ENCODE measurements at places on chromosomes 2 and 18.

DNA sequence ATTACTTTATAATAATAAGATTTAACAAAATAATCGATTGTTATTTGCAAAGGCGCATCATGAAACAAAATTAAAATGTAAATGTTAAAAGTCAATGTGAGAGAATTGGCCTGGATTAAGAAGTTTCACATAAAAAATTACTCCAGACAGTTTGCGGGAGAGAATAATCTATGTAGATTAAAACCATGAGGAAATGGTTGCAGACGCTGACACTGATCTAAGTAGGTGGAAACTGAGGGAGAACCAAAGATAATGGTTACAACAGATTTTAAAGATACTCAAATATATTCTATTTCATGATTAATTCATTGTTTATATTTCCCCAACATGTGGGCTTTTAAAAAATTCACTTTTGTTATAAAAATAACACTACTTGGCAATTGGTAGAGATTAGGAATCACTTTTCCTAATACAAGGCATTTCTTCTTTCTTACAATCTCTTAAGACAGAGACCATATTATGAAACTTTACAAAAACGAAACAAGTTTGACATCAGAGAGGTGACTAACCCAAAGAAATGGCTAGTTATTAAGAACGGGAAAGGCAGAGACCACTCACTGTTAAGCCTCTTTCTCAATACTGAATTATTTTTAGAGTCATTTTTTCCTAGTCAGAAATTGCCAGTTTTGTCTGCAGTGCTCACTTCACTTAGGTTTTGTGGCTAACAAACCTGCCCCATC is 1.6 kb downstream of the KANSL1L start:
- DNase-seq: no peak

- no peak for DNase-seq
These were observed 305.8 kb downstream of the TSN start for GRCh38 chr2:122061206-122061605.

- DNase-seq: no peak
These were observed 71.2 kb upstream of the STAM2 start for GRCh38 chr2:152246686-152247336.

DNA sequence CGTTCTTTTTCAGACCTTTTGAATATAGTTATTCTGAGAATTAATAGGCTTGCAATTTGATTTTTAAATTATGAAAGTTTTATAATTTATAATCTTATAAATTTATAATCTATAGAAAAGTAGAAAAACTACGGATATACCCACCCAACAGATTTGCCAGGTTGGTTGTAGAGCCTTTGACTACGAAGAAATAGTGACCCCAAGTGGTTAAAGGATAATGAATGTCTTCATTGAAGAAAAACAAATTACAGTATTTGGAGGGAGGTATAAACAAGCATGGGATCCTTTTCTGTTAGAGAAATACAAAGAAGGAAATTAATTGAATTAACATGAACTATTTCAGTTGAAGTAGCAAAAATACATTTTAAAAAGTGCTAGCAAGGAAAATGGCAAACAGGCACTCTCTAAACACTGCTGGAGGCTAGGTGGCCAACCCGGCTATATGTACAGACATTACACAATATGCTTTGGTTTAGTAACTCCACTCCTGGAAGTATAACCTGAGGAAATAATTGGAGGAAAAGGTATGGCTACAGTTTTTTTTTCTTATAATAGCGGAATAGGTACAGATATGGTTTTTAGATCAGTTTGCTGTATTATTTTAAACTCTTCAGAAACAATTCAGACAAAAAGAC is 110.9 kb downstream of the MIB1 start:
- no peak for DNase-seq

DNA sequence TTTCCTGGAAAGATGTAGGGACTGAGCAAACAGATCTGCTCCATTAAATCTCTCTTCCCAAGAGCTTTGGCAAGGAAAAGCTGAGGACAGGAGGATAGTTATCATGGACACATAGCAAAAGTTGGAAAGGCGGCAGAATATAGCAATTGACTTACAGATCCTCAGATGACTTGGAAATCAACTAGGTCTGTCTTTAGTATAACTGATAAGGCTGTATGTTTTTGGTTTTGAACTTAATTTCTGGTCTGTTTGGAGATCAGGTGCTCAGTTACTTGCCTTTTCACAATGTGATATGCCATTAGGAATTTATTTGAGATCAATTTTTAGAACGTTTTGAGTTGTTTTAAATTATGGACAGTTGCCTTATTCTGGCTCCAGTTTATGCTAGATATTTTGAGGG is 8.0 kb downstream of the RSAD2 start:
- DNase-seq: no peak

GRCh38 chr18:36811955-36812354 is 16.8 kb downstream of the TPGS2 start:
- no peak for DNase-seq

GRCh38 chr2:32246911-32247310 is 17.8 kb downstream of the NLRC4 start:
- DNase-seq: no peak

DNA sequence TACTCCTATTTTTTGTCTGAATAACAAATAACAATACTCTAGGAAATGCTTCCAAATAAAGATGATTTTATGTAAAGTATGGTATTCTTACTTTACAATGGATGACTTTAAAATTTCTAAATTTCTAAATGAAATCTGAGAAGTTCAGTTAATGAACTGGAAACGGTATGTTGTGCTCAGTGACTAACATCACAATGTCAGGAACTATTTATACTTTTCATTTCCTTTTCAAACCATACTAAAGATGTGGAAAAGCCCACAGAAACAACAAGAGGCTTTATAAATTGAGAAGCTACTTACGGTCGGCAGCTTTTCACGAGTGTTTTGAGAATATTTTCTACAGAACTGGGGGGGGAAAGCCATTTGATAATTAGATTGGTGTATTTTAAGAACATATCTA is 31.1 kb downstream of the PSME4 start:
- DNase-seq: no peak

DNA sequence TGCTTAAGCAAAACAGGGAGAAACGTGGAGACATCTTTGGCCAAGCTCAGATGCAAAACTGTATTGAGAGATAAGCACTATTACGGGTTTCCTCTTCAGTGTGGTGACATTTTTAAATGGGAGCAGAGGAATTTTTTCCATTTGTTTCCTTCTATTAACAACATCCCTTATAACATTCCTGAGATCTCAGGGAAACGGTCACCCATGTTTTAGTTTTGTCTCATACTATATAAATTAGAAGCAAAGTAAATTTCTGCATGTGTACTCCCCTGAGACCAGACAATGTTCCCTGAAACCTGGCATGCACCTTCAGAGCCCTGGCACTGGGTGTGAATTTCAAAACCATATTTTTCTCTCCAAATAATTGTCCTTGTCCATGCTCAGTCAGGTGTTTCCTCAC is 57.6 kb upstream of the RNF152 start:
- DNase-seq: no peak

GRCh38 chr2:181738074-181738473 is 57.8 kb upstream of the NEUROD1 start:
- no peak for DNase-seq

DNA sequence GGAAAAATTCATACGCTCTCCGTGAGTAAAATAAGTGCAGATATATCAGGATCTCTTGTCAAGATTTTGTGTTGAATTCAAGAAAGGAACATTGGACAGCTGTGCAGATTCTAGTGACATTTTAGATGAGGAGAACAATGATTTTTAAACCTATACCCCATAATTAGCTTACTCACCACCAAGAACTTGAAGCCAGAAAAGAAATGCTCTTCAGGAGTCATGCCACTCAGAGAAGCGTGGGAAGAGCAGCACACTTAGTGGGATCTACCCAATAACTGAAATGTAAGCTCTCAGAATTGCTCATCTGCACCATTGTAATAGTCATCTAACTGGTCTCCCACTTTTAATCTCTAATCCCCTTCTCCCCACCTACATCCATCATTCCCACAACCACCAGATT is 9.2 kb upstream of the ERMN start:
- DNase-seq: no peak

DNA sequence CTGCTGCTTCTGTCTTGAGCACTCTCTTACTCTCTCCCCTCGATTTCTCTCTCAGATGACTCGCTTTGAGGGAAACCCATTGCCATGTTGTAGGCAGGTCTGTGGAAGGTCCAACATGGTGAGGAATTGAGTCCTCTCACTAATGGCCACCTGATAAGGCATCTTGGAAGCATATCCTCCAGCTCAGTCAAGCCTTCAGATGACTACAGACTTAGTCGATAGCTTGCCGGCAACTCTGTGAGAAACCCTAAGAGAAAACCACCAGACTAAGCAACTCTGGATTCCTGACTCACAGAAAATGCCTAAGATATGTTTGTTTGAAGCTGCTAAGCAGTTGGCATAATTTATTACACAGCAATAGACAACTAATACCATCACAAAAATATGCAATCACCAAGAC is 51.2 kb downstream of the WDR75 start:
- no peak for DNase-seq

DNA sequence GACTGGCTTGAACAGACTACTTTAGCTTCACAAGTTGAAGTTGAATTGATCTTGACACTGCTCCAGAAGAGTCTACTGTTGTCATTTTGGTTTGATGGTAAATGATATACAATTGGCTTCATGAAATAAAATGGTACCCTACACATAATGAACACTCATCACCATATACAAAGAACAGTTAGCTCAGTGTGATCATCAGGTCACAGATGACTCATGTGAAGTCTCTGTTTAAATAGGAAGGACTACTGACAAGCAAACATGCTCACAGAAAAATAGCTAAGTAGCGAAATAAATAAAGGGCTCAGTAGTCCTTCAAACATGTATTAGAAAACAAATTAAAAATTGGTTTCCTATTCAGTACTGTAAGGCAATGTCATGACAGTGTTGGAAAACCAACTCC is 96.2 kb downstream of the MEIS1 start:
- DNase-seq: no peak

- DNase-seq: no peak
These were observed 83.9 kb downstream of the ACTR3 start for GRCh38 chr2:113973810-113974209.

GRCh38 chr2:59905731-59906130 is 647.7 kb downstream of the BCL11A start:
- no peak for DNase-seq

DNA sequence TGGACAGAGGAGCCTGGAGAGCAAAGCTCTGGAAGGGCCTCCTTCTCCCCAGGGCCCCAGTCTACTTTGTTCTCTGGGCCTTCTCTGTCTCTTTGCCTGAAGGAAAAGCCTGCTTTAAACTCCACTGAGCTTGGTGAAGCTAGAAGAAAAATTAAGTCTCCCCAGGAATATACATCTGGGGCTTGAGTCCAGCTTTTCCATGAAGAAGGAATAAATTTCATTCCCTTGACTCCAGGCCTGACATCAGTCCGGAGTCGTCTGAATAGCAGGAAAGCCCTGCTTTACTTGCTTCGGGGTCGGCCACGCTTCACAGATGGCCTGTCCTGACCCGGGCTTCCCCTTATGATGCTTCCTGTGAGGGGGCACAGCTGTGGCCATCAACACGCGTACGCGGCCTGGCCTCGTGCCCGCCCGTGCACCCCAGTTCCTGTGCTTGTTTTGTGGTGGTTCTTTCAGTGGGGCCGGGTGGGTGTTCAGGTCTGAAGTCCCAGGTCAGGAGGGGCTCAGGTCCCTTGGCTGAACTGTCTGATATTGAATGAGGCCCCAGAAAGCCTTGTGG is 73.6 kb downstream of the ACOXL start:
- DNase-seq: no peak

- DNase-seq: no peak
These were observed at the start of gene PRKCE for GRCh38 chr2:45651415-45652089. PRKCE (plus strand) TSS chr2:45651675.

GRCh38 chr18:63508596-63508995 is 31.8 kb downstream of the SERPINB5 start:
- no peak for DNase-seq

GRCh38 chr2:238142382-238143205 is 4.1 kb downstream of the KLHL30 start:
- no peak for DNase-seq

DNA sequence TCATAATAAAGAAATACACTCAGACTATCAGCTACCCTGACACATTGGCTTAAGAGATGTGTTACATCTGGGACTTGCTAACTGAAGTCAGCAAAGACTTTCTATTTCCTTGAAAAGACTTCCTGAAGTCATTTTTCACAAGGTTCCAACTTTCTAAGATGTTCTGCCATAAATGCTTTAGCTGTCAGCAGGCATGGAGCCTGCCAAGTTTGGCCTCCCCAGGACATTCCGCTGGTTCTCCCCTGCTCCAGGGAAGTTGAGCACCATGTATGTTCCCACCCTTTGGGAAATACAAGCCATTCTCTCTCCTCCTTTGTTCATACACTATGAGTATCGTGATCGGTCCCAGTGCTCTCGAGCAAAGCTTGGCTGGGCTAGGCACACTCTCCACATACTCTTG is 202.7 kb upstream of the CCDC68 start:
- no peak for DNase-seq

GRCh38 chr2:111205774-111206173 is 85.1 kb downstream of the BCL2L11 start:
- no peak for DNase-seq

- DNase-seq: no peak
These were observed 8.2 kb downstream of the SLC35F6 start for GRCh38 chr2:26772064-26773001.

DNA sequence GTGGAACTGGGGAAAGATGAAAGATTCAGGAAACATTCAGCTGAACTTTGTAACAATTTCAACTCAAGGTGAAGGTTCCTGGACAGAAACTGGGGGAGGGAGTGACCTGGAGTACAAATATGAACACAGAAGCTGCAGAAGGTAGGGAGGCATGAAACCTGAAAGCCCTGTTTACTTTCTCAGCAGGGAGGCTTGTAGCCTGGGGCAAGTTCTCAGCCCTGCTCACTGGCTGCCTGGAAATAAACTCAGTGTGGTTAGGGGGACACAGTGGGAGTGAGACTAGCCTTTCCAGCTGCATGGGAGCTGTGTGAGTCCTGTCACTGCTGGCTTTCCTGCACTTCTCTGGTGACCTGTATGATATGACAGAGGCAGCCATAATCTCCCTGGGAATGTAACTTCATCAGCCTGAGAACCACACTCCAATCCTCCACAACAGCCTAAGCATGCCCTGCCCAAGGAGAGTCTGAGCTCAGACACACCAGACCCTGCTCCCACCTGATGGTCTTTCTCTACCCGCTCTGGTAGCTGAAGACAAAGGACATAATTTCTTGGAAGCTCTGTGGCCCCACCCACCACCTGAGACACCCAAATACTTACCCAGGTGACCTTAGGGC is 77.0 kb downstream of the ZSWIM2 start:
- DNase-seq: no peak
